Myometrial cell (primary cell): ENCODE measurements at places on chromosomes 16 and 17. TPM values are rescaled to one million over a fixed set of nuclear protein-coding genes. Genes with fewer than 3 reads are reported as not detected.

Gene ZNF469
- 1.7 and 1.8 TPM in 2 replicates for total RNA-seq

Gene TP53TG3F
- total RNA-seq: not detected in 2 replicates

Gene KIFC3
- total RNA-seq: 38.3 and 44.1 TPM in 2 replicates

Gene NPLOC4
- total RNA-seq: 63.8 and 70.1 TPM in 2 replicates

Gene KCNJ16
- not detected in 2 replicates for total RNA-seq

Gene RND2
- total RNA-seq: 0.71 and 1.2 TPM in 2 replicates

Gene SLC16A5
- total RNA-seq: 12.1 and 20.2 TPM in 2 replicates

Gene TEX14
- total RNA-seq: not detected in 2 replicates

Gene SMIM36
- not detected in 2 replicates for total RNA-seq

Gene SLC9A5
- total RNA-seq: 1.4 and 3.2 TPM in 2 replicates

Gene C1QBP
- total RNA-seq: 289 and 326 TPM in 2 replicates

Gene KIF2B
- not detected in 2 replicates for total RNA-seq

Gene ITGAD
- total RNA-seq: not detected in 2 replicates

Gene SEZ6L2
- total RNA-seq: 7.1 and 17.9 TPM in 2 replicates

Gene TEN1
- 15.8 and 16.1 TPM in 2 replicates for total RNA-seq

Gene CACNG1
- not detected in 2 replicates for total RNA-seq
